Gastrocnemius medialis (tissue), 4 donors: ENCODE measurements at places on chromosomes 5 and 9. TPM values are rescaled to one million over a fixed set of nuclear protein-coding genes. Genes with fewer than 3 reads are reported as not detected.

GABRP gene
- not detected for total RNA-seq

CAVIN4 gene
- 14.5 TPM for total RNA-seq

DNA sequence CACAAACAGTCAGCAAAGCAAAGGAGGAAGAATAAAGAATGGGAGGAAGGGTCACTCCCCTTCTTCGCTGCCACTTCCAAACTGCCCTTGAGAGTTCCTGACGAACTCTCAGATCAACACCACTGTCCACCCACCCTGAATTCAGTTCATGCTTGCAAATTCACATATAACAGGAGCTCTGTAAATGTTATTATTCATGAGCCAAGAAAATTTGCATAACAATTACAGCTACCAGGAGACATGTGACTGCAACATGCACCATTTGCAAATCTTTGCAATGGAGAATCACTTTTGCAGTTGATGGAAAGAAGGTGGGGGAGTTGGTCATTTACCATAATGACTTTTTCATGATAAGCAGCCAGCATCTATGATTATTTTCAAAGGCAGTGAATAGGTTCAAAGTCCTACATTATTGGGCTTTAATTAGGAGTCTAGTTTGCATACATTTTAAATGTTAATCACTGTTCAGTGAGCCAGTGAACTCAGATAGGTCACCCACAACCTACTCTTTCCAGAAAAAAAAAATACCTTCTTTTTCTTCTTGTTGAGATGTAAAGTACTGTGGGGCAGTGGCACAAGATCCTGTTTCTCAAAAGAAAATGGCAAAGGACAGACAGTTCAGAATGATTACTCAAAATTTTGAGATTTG is 149.7 kb downstream of the CAAP1 start:
- no peak for DNase-seq
- H3K4me3 ChIP-seq = no peak overlapping the region
- H3K27ac ChIP-seq = no peak overlapping the region
- no peaks in the 10 kb centered on the region for H3K4me1 ChIP-seq

GRCh38 chr5:179348843-179349242 is 3.6 kb upstream of the ADAMTS2 start:
- H3K4me3 ChIP-seq = no peak overlapping the region
- DNase-seq = no peak
- peaks cover 5% of the 10 kb centered on the region for H3K4me1 ChIP-seq
- H3K27me3 ChIP-seq = peaks cover 8% of the 10 kb centered on the region
- no peaks in the 10 kb centered on the region for H3K36me3 ChIP-seq

GRCh38 chr9:4946937-4947336 is 38.1 kb upstream of the JAK2 start:
- no peaks in the 10 kb centered on the region for H3K27me3 ChIP-seq
- no peak overlapping the region for H3K4me3 ChIP-seq
- no peak overlapping the region for H3K27ac ChIP-seq
- H3K36me3 ChIP-seq = no peaks in the 10 kb centered on the region
- peaks cover 26% of the 10 kb centered on the region for H3K4me1 ChIP-seq
- no peak for DNase-seq
